ENCODE measurements at places on chromosomes 4 and X.

DNA sequence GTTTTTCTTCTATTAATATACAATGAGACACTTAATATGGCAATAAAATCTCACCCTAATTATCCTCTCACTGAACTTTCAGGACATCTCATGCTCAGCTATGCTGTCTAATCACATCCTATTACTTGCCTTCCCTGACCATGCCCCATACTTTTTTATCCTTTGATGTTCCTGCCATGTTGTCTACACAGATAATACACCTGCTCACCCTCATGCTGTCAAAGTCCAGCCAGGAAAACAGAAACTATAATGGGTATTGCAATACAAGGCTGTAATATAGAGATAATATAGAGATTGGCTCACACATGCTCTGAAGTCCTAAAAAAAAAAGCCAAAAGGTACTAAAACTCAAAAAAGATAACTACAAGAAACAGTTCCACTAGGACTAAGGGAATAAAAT lies 305.4 kb downstream of the PRDM5 start:
- DNase-seq: no peak

- DNase-seq: no peak
Measured at GRCh38 chr4:15870079-15870478, 68.5 kb downstream of the FGFBP1 start.

- no peak for DNase-seq
Measured at GRCh38 chr4:6110681-6111353, 89.5 kb downstream of the JAKMIP1 start.

- no peak for DNase-seq
Measured at GRCh38 chr4:128591482-128591881, 218.0 kb upstream of the JADE1 start.

- DNase-seq: no peak
Measured at GRCh38 chr4:168803732-168804131, 206.3 kb downstream of the CBR4 start.

GRCh38 chrX:9867226-9867625 lies 81.0 kb downstream of the SHROOM2 start:
- DNase-seq: no peak

DNA sequence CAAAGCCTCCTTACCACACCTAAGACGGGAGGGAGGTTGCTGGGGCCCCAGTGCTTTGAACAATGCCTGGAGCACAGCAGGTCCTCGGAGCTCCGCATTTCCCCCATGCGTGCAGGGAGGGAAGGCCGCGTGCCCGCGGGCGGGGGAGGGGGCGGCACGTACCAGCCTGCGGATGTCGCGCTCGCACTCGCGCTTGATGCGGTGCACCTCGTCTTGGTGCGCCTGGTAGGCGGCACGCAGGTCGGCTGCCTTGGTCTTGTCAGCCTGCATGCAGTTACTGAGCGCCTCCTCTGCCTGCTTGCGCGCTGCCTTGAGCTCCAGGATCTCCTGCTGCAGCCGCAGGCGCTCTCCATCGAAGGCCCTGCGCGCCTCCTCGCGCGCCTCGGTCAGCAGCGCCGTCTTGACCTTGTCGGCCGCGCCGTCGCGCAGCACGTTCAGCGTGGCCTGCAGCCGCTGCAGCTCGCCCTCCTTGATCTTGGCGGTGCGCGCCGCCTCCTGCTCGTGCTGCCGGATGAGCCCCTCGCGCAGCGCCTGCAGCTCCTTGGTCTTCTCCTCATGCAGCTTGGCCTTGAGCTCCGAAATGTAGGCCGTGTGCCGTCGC lies 87.2 kb upstream of the C4orf50 start:
- DNase-seq: no peak

All from activated CD4-positive, alpha-beta T cell treated with anti-CD3 and anti-CD28 coated beads for 36 hours (primary cell).